ENCODE measurements at places on chromosomes 6 and 20.
A peak's percentile ranks its signal among the peaks of the same experiment; 100 is the strongest.

DNA sequence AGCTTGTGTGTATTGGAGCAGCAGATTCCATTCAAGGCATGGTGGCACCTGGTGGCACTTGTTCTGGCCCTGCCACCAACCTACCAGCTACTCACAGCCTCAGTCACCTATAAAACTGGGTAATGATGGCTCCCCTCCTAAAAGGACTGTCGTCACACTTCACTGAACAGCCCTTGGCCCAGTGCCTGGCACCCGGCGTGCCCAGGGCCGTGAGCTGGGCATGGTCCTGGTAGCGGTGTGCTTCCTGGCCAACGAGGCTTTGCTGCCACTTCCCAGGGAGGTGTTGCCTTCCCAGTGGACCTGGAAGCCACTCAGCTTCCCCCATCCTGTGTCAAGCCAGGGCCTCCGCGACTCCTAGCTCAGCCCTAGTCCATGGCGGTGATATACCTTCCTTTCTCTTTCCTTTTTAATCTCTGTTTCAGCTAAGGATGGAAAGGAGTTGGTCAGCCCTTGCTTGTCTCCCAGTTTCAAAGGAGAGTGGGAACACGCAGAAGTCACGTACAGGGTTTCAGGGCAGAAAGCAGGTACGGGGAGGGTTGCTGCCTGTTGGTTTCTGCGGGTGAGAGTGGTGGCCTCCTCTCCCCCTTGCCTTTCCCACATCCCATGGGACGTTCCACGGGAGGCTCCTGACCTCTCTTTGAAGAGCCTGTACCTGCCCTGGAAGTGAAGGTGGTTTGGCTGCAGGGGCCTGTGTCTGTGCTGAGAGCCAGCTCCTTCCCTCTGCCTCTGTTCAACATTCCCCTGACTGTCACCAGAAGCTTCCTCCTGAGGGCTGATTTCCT, 25.5 kb downstream of the ENTPD6 start:
- no peak for DNase-seq

- no peak for DNase-seq
Measured at GRCh38 chr20:37096415-37097041, 731 bp upstream of the RBL1 start.

DNA sequence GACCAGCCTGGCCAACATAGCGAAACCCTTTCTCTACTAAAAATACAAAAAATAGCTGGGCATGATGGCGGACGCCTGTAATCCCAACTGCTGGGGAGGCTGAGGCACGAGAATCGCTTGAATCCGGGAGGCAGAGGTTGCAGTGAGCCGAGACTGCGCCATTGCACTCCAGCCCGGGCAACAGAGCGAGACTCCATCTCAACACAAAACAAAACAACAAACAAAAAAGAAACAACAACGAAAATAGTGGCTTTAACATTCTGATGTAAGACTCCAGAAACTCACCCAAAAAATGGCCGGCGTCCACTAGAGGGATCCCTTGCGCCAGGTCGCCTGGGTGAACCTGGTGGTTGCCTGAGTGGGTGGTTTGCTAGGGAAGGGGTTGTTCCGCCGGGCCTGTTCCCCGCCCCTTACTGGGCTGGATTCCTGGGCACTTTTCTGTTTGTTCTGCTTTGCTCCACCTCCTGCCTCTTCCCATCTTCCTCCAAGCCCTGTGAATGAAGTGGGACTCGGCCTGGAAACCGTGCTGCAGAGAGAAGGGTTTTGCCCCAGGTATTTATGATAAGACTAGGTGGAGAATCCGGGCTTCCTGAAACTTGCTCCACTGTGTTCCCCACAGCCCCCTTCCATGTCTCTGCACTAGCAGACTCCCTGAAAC, 1.5 kb downstream of the PABPC1L start:
- peak; percentile 34 for DNase-seq

DNA sequence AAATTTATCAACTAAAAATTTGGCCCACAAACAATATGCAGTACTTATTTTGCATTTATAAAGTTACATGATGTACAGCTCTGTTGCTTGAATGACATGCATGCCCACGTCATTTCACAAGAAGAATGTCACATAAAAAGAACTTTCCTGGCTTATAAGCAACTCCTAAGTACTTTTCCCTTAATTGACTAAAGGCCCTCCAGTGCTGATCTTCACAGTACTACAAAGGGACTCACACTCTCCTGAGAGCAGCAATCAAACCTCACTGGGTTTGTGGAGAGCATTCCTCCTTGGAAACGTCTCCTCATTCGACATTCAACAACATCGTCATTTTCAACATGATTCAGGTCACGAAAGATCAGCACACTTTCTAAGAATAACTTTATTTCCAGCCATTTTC, 111.1 kb downstream of the IPCEF1 start:
- DNase-seq = no peak

- DNase-seq = no peak
Measured at GRCh38 chr6:110053395-110054240, 75.5 kb downstream of the GPR6 start.

GRCh38 chr6:148818939-148819575, 72.2 kb downstream of the UST start:
- DNase-seq = no peak

DNA sequence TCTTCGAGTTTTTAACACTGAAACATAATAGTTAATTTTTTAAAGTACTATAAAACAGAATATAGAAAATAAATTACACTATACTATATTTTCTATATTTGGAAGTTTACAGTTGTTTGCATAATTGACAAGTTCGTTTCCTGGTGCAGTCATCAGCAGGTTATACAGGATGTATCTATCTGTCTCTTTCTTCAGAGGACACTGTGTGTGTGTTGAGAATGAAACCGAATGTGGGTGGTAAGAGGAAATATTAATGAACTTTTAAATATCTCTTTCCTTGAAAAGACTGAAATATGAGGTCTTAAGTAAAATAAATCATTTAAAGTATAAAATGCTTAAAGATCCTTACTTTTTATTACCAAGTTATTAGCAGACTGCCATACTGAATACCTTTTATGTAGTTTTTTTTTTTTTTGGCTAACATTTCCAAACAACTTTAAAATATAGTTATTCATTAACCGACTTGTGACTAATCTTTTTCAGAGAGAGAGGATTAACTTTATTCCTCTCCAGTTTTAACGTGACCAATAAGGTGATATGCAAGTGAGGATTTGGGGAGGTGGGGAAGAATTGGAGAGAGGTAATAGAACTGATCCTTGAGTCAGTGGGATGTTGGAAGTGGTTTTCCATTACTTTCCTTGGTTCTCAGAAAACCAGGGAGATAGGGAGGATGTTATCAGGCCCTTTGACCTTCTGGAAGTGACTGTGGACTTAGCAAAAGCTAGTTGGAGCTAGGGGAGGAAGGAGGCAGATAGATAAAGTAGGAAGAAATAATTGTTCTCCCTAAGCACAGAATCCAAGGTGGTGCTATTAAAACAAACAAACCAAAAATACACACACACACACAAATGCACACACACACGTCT, 380.0 kb upstream of the FLRT3 start:
- DNase-seq = no peak

DNA sequence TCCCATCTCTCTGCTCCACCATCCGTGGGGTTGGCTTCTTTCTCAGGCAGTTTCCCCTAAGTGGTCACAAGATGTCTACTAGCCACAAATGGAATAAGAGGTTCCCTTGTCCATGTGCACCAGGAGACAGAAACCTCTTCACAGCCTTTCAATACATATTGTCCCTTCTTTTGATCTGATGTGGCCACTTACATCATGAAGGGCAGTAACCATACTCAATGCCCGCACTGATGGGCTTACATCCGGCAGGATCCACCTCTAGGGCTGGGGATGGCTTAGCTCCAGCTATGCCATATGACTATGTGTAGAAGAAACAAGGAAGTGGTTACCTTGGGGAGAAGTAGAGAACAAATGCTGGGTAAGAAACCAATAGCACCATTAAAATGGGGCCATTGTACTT, 64.4 kb downstream of the PLEKHG1 start:
- no peak for DNase-seq

- no peak for DNase-seq
Measured at GRCh38 chr6:45072016-45072415, 256.1 kb upstream of the RUNX2 start.

- no peak for DNase-seq
Measured at GRCh38 chr20:39010496-39010895, 48.4 kb downstream of the DHX35 start.

DNA sequence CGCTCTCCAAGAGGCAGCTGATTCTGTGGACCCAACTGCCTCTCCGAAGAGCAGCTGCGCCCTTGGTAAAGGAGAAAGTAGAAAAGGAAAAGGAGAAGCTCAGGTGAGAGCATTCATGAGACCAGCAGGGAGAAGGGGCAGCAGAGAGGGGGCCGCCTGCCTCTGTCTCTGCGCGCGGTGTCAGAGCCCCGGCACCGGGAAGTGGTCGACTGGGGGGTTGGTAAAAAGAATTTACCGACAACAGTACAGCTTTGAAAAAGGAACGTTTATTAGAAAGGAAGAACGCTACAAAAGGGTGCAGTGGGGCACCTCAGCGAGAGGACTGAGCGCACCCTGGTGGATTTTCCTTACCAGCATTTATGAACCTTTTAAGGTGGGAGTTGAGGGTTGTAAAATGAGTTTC, 61.9 kb downstream of the GPR6 start:
- DNase-seq = peak; percentile 15

- no peak for DNase-seq
Measured at GRCh38 chr20:12640251-12640650, 368.5 kb upstream of the SPTLC3 start.

GRCh38 chr20:18991012-18991411, 177.4 kb downstream of the SCP2D1 start:
- DNase-seq = no peak

Measured in CD4-positive, alpha-beta T cell treated with Interferon gamma for 1 hour (primary cell).